Osteoblast (primary cell): ENCODE measurements at places on chromosomes 7 and 10. TPM values are rescaled to one million over a fixed set of nuclear protein-coding genes. Genes with fewer than 3 reads are reported as not detected.

DNA sequence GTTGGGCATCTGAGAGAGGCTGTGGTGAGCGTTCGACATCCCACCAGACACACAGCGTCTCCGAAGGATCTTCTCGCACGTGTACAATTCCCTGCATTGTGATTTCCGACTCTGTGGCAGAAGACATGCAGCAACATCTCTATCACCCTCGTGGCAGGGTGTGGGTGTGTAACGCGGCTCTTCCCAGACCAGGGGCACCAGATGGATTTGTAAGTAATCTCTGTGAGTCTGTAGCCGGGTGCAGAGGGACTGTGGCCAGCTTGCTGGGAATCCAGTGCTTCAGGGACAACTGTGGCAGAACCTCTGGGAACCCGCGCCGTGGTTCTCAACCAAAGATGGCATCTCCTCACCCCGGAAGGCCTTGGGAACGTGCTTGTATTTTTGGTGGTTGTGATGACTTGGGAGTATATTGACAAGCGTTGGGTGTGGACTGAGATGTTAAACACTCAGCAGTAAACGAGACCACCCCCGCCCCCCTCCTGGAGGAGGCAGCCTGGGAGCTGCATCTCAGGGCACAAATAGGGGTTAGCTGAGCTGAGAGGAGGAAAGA is 21.2 kb downstream of the FOXL3 start:
- DNase-seq, result peak; percentile 53

GRCh38 chr10:3776796-3777571 is 8.0 kb downstream of the KLF6 start:
- DNase-seq, result peak; percentile 41

GRCh38 chr7:151416112-151416940 is 6.5 kb upstream of the WDR86 start:
- DNase-seq, result no peak

DNA sequence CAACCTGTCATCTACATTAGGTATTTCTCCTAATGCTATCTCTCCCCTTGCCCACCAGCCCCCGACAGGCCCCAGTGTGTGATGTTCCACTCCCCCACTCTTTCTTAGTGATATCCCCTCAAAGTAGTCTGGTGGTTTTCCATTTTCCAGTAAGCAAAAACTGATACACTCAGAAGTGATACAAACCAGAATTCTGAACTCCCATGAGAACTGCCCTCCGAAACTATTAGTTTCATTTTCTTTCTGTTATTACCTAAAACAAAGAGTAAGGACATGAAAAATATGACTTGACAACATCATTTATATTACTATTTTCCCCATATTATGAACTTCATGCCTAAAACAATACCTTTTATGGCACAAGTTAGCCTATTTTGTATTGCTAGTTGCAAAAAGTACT is 175.0 kb downstream of the OTUD1 start:
- DNase-seq, result no peak

Gene SGCE
- 59.8 and 60.8 TPM in 2 replicates for total RNA-seq

DNA sequence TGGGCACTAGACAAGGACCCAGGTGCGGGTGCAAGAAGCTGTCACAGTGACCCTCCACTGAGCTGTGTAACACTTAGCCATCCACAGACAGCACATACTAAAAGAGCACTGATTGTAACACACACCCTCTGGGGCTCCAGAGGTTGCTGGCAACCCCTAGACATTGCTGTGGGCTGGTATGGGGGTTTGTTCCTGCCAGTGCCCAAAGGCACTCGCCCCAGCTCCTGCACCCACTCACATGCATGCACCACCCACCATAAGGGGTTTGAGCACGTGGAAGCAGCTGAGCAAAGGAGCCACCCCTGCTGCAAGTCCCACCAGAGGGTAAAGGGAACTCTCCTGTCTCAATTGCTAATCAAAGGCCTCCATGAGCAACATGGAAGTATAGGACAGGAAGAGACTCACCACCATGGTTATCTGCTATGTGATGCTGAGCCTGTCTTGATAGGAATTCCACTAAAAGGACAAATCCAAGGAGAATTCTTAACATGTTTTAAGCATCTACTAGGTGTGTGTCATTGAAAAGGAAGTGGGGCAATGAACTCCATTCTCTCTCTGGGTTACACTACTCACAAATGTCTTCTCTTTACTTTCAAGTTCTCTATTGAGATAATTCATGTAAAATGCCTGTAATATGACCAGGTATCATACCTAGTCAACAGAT is 103.1 kb downstream of the GFRA1 start:
- no peak for DNase-seq

Gene ELFN1
- 12.7 and 14.1 TPM in 2 replicates for total RNA-seq

GRCh38 chr10:78563314-78563713 is 505.5 kb upstream of the ZMIZ1 start:
- no peak for DNase-seq

DNA sequence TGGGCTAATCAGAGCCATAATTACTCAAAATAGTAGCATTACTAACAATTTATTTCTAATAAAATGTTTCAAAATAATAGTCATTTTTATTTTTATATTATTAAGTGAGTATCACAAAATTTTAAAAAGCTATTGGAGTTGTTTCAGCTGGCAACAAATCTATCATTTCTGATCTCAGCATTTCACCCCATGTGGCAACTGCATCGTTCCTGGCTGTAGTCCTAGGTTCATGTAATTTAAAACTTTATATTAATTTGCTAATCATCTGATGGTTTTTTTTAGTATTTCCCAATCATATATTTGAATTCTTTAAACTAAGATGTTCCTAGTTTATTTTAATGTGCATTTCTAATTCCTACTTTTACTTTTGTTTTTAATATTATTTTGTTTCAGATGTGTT is 293.0 kb upstream of the AKR1E2 start:
- DNase-seq, result no peak

Gene BTBD16
- not detected in 2 replicates for total RNA-seq

- no peak for DNase-seq
Observed at GRCh38 chr7:90853205-90853604, 257.1 kb downstream of the CDK14 start.

DNA sequence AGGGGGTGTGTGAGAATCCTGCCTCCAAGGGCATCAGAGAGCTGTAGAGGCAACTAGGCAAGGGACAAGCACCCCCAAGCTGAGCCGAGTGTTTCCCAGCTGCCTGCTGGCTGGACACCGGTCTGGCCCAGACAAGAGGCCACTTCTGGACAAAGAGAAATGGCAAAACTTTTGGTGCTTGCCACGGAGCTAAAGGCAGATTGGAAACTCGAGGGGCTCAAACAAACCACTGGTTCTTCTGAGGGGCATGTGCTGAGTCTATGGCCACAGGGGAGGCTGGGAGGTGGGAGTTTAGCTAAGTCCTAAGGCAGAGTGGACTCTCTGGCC is 66.5 kb upstream of the INPP5A start:
- DNase-seq, result peak; percentile 51

Gene PLAU
- total RNA-seq, result 27.9 and 40.7 TPM in 2 replicates

DNA sequence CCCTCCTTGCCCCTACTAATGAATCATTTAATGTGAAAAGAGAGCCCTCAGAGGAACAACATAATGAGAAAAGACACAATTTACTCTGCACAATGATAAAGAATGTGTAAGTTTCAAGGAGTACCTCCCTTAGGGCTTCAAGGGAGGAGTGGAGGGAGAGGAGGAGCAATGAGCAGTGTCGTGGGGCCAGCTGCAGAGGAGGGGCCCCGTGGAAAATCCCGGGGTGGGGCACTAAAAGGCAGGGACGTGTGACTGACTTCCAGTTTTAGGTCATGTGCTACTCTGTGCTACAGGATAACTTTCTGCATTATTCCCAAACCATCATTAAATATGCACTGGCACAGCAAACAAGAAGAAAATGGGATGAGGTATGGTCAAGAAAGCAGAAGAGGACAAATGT is 108.1 kb downstream of the ANLN start:
- no peak for DNase-seq

Gene PPIA
- total RNA-seq, result 1,505 and 1,612 TPM in 2 replicates

DNA sequence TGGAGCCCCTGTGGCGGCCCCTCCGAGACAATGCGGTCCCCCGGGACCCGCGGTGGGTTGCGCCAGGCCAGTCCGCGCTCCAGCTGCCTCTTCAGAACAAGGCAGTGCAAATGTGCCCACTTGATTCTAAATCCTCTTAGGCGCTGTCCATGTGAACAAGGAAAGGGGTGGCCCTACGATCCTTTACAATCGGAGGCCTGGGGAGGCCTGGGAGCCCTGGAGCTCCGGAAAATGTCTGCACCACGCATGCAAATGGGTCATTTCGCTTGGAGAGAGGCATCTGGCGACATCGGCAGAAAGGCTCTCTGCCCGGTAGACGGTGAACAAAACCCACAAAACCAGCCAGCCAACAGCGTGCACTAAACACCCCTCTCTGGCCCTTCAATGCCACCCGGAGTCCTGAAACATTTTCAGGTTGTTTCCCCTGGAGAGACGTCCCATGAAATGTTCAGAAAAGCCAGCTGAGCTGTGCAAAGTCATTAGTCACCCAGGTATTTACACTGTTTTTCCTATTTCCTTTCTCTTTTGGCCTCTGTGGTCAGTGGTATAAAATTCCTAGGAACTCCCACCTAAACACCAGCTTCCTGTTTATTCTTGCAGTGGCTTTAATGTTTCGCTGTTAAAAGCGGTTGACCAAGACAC is 102.8 kb upstream of the ZNF438 start:
- peak; percentile 77 for DNase-seq

- peak; percentile 66 for DNase-seq
Observed at GRCh38 chr10:100007231-100008141, 2.3 kb downstream of the DNMBP start.

Gene SHH
- not detected in 2 replicates for total RNA-seq

DNA sequence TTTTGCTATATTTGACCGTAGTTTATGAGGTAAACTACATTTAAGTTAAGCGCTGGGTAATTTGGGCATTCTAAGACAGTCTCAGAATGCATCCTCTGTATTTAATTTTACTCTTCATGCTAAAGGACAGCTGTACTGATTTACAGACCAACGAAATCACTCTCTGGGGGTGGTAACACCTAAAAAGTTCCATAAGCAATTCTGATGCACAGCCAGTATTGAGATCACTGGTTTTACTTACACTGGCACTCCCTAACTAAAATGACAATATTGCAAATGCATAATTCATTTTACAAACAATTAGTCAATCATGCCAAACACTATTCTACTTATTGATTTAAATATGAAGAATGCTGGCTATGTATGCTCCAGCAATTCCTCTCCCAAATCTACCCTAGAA is 102.3 kb downstream of the SRPK2 start:
- no peak for DNase-seq

Gene WEE2
- total RNA-seq, result not detected in 2 replicates

Gene THSD7A
- under 0.01 TPM in 2 replicates for total RNA-seq

DNA sequence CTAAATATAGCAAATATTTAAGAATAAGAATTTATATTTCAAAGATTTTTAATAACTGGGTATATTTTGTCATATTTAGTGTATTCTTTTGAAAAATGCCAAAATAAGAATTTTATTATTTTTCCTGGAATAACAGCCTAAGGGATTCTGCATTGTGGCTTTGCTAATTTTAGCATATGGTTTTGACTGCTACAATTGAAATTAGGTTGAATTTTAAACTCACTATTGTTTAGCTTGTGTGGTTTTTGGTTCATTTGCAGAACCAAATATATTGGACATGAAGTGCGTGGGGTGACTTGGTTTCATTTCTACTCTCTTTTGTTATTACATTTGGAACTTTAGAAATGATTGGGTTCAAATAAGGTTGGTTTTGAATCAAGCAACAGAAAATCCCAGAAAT is 35.5 kb downstream of the ZNF273 start:
- no peak for DNase-seq

DNA sequence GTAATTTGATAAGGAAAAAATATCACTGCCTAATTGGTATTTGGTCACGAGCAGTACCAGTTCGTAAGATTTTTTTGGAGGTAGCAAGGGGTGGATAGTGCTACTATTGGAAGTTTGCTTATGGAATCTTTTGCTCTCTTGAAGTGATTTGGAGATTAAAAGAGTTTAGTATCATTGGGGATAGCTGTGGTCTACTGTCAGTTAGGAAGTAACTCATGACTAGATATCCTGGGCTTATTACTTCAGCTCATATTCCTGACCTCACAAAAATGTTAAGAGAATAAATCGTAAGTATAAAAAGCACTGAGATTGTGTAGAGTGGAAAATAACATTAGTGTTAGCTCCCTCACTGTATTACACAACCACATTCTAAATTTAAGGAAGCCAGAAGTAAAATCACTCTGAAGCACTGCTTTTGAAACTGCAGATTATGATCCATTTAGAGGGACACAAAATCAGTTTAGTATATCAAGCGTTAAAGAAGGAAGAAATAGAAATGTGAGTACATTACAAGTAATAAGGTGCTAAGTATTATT is 22.6 kb downstream of the SGPL1 start:
- no peak for DNase-seq

DNA sequence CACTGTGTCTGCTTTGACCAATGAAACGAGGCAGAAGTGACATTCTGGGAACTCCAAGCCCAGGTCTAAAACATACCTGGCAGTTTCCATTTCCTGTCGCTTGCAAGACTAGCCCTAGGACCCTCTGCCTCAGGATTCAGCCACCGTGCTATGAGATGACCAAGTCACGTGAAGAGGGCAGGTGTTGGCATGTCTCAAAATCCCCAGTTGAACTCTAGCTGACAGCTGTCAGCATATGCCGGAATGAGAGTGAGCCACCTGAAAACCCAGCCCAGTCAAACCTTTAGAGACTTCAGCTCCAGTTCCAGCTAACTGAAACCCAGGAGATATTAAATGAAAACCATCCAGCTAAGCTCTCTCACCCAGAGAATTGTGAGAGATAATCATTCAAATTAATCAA is 89.9 kb upstream of the PPP1R3A start:
- no peak for DNase-seq

DNA sequence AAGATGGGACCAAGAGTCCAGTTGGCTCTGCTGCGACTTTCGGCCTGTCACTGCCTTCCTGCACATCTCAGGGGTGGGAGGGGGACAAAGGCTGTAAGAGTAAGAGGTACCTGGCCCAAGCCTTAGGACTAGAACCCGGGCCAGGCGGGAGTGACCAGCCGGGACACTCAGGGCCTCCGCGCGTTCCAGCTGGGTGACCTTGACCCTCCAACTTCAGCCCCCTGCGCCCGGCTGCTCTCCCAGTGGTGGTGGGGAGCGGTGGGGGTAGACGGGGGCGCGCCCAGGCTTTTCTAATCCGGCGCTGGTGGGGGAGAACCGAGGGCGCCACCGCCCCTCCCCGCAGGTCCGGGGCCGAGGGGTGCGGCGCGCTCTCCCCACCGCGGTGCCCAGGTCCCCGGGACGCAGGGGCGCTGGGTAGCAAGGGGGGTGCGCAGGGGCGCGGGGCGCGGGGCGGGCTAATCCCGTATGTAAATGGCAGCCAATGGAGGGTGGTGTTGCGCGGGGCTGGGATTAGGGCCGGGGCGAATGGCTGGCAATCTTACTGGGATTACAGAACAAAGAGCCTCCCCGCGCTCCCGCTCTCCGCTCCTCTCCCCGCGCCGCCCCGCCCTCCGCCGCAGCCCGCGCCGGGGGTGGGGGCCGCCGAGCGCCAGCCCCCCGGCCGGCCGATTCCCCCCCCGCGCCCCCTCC is at the start of gene GTF2IRD1:
TSS of gene GTF2IRD1 (plus strand) at position 585 of the 690 bp plus-strand sequence. CDS start 54,175 bp downstream, outside the sequence.
- peak; percentile 99 for DNase-seq
